Left renal pelvis (tissue), 4 donors: ENCODE measurements at places on chromosomes 1 and 21. TPM values are rescaled to one million over a fixed set of nuclear protein-coding genes. Genes with fewer than 3 reads are reported as not detected.

Gene RNF207
- 27.9 TPM for polyA plus RNA-seq

Gene FMN2
- polyA plus RNA-seq = 7.5 TPM

Gene ERI3
- polyA plus RNA-seq = 51.9 TPM

Gene SLC35F3
- polyA plus RNA-seq = 2.0 TPM

Gene NPR1
- 57.8 TPM for polyA plus RNA-seq

Gene BMP8B
- polyA plus RNA-seq = 2.9 TPM

Gene FOXD2
- 6.1 TPM for polyA plus RNA-seq

Gene MYOC
- 0.18 TPM for polyA plus RNA-seq

Gene LRRC52
- polyA plus RNA-seq = 0.13 TPM

Gene RORC
- polyA plus RNA-seq = 1.1 TPM

Gene PROX1
- polyA plus RNA-seq = 9.1 TPM

Gene AMIGO1
- 8.5 TPM for polyA plus RNA-seq

Gene GPR157
- polyA plus RNA-seq = 2.0 TPM

Gene PAQR6
- polyA plus RNA-seq = 6.8 TPM

Gene PTPN14
- 34.0 TPM for polyA plus RNA-seq

Gene RGS13
- not detected for polyA plus RNA-seq

Gene HSD11B1
- polyA plus RNA-seq = 0.53 TPM

Gene S1PR1
- 16.4 TPM for polyA plus RNA-seq

Gene TEX38
- 0.73 TPM for polyA plus RNA-seq

Gene GJA9
- polyA plus RNA-seq = 0.30 TPM

Gene PARK7
- polyA plus RNA-seq = 331 TPM

Gene KRTAP7-1
- polyA plus RNA-seq = not detected

Gene PDE9A
- polyA plus RNA-seq = 7.3 TPM

Gene MPL
- polyA plus RNA-seq = 0.55 TPM

Gene DDAH1
- 117 TPM for polyA plus RNA-seq

Gene C8A
- polyA plus RNA-seq = 0.60 TPM

Gene ANKRD13C
- 27.7 TPM for polyA plus RNA-seq

Gene INSRR
- polyA plus RNA-seq = 1.0 TPM

Gene BSND
- 0.08 TPM for polyA plus RNA-seq

Gene PEX11B
- polyA plus RNA-seq = 55.4 TPM

Gene LAPTM5
- polyA plus RNA-seq = 33.0 TPM

Gene TMPRSS3
- polyA plus RNA-seq = 0.29 TPM

Gene ESPN
- 11.7 TPM for polyA plus RNA-seq
